Ureter (tissue), 1 donor: ENCODE measurements at places on chromosomes 2 and 18. TPM values are rescaled to one million over a fixed set of nuclear protein-coding genes. Genes with fewer than 3 reads are reported as not detected.

- DNase-seq = no peak
These were observed 1.1 kb downstream of the LRRFIP1 start for GRCh38 chr2:237628247-237629187.

GRCh38 chr18:12779043-12779442 lies 76.2 kb downstream of the PSMG2 start:
- DNase-seq = peak; percentile 17

DNA sequence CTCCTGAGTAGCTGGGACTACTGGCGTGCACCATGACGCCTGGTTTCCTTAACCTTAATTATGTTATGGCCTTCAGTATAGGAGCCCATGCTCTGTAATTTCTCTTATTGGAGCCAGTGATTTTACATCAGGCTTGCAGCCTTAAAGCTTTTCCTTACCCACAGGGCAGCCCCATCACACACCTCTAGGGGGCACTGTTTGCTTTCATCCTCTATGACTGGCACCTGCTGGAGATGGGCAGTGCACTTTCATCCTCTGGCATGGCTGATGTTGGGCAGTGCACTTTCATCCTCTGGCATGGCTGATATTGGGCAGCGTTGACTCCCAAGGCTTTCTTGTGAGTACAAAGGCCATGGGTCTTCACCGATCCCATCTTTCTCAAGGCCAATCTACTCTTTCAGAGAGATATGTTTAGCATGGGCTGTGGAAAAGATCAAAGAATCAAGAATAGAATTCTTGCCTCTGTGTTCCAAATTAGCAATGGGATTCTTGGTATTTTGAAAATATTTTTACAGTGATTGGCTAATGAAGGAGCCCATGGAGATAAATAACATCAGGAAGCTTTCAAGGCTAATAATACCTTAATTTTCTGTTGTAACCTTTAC lies 80.7 kb upstream of the MEX3C start:
- no peak for DNase-seq

CD28 gene
- total RNA-seq = 0.21 TPM

ABCB11 gene
- total RNA-seq = 0.18 TPM
